T-helper 2 cell treated with Interferon-gamma antibody and Interleukin-4, amounts not matched to agents 5 μg/mL and 100 μg/mL, for 36 hours (primary cell): ENCODE measurements at places on chromosomes 11 and 22.

GRCh38 chr11:742571-743201, 4.6 kb upstream of the TALDO1 start:
- DNase-seq = no peak

GRCh38 chr11:113018913-113019312, 57.7 kb downstream of the NCAM1 start:
- DNase-seq = no peak

GRCh38 chr11:10481560-10482349, 26.7 kb downstream of the AMPD3 start:
- DNase-seq = no peak

DNA sequence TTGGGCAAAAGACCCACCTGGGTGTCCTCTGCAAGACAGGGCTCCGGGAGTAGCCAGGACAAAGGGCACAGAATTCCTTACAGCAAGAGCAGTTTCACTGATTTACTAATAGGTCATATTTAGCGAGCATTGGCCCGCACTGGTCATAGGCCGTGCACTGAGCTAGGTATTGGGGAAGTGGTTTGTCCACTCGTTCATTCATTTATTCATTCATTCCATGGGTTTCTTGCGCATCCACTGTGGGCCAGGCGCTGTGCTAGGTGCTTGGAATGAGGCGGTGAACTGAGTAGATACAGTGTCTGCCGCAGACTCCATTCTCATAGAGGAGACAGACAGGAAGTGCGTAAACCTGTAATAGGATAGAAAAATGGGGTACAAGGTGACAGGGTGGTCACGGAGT, 13.2 kb upstream of the LINC01488 start:
- DNase-seq = no peak

GRCh38 chr11:20075627-20076026, 84.6 kb downstream of the DBX1 start:
- DNase-seq = no peak
